HL-60 (cell line): ENCODE measurements at places on chromosomes 1 and 21.

- peak; percentile 58 for DNase-seq
Observed at GRCh38 chr1:160376525-160377131, 9.8 kb downstream of the NHLH1 start.

DNA sequence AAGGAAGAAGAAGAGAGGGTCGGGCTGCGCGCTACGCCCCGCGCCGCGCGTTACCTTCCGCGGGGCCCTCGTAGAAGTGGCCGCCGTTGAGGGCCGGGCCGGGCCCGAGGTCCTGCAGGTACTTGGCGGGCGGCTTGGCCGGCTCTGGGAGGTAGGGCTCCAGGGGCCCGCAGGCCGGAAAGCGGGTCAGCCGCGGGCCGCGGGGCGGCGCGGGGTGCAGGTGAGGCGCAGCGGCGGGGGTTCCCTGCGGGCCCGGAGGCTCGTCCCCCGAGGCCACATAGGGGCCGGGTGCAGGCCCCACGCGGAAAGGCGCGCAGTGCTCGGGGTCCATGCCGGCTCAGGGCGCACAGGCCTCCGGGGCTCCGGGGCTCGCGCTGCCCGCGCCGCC lies 196 bp downstream of the ALX3 start:
- DNase-seq, result no peak

GRCh38 chr21:21183092-21183491 lies 184.9 kb downstream of the NCAM2 start:
- no peak for DNase-seq

- DNase-seq, result no peak
Observed at GRCh38 chr1:38581396-38581795, 278.2 kb downstream of the RRAGC start.

DNA sequence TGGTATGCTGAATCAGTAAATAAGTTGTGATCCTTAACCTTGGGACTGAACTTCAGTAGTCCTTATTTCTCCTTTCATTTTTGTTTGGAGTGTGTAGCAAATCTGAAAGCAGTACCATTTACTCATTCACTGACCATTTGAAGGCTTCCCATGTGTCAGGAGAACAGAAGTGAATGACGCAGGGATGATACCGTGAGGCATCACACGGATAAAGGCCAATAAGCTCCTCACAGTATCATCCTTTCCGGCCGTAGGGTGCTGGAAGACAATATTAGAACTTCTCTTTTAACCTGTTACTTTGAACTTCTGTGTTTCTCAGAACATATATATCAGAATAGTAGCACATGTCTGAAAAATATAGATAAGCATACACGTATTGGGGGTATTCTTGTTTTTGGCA lies 21.3 kb downstream of the BACH1 start:
- DNase-seq, result no peak

- no peak for DNase-seq
Observed at GRCh38 chr1:227043755-227044154, 103.7 kb downstream of the COQ8A start.

DNA sequence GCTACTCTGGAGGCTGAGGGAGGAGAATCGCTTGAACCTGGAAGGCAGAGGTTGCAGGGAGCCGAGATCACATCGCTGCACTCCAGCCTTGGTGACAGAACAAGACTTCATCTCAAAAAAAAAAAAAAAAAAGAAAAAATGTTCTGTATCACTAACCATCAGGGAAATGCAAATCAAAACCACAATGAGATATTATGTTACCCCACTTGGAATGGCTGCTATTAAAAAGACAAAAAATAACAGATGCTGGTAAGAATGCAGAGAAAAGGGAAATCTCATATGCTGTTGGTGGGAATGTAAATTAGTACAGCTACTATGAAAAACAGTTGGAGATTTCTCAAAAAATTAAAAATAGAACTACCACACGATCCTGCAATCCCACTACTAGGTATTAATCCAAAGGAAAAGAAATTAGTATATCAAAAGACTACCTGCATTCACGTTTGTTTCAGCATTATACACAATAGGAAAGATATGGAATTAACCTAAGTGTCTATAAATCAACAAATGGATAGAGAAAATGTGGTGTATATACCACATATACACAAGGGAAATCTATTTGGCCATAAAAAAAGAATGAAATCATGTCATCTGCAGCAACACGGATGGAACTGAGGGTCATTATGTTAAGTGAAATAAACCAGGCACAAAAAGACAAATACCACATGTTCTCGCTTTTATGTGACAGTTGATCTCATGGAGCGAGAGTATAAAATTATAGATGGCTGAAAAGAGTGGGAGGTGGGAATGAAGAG lies 62.6 kb downstream of the ABL2 start:
- DNase-seq, result no peak

- DNase-seq, result peak; percentile 42
Observed at GRCh38 chr21:46325073-46325912, 1.3 kb downstream of the PCNT start.

DNA sequence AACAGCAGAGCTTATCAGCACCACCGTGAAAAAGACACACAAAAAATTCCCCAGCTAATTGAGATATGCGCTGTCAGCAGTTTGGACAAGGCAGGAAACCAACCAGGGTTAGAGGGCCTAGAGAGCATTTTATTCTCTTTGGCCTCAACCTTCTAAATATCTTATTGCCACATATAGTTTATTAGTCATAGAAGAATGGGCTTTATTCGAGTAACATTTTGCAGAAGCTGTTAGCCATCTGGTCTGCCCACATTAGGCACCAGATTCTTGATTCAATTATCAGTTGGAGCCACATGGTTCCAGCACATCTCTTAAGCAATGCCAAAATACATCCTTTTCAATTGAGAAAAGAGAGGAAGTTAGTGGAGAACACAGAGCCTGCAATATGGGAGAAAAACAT lies 109.9 kb upstream of the CXADR start:
- DNase-seq, result no peak

DNA sequence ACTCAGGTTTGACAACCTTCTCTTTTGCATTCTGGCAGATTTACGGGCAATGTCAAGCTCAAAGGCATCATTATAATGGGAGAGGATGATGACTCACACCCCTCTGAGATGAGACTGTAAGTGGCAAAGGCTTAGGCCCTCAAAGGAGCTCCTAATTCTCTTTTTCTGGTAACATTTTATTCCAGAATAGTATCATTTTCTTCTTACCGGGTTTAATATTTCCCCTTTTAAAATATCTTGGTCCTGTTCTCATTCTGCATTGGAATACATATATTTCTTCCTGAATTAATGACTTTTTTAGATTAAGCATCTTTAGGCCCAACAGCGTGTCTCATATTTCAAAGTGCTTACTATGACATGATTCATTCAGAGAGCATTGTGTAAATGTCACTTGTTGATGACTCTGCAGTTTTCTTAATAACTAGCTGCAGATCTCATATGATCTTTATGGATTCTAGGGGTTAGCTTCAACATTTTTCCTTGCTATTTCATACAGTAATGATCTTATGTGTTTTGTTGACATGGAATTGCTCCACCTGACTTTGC lies 1.7 kb downstream of the PITHD1 start:
- no peak for DNase-seq

- DNase-seq, result no peak
Observed at GRCh38 chr1:57770772-57771171, 346.9 kb upstream of the DAB1 start.

DNA sequence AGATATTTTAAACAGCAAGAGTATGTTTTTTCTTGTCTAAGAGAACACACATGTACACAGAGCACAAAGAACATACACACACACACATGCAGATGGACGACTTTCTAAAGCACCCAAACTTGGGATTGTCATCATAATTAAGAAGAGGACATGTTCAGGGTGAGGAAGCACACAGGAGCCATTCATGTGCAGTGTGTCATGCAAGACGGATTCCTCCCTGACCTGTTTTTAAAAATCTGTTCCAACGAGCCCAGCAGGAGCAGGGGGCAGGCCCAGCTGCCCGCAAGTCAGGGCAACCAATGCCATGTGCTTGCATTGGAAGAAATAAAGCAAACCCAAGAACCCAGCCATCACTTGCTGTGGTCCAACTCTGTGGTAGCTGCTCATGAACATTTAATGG lies 167.3 kb upstream of the ZNF644 start:
- no peak for DNase-seq

DNA sequence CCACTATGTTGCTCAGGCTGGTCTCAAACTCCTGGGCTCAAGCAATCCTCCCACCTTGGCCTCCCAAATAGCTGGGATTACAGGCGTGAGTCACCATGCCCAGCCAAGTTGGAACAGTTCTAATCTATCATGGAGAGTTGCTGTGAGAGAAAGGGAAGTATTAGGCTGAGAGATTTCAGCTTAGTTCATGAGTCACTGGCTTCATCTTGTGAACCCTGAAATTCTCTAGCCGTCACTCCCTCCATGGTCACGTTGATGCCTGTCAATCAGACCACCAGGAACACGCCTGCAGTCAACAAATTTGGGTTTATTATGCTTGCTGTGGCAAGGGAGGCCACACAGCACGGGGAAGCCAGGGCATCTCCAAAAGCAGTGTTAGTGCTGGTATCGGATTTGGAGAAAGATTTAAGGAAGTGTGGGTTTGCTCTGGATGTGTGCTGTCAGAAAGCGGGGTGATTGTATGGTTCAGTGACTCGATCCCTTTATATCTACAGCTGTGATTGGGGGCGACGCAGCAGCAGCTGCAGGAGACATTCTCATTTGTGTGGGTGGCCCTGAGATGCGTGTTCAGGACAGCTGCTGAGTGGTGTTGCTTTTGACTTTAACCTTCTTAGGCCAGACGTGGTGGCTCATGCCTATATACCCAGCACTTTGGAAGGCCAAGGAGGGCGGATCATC lies 18.7 kb downstream of the UQCRHL start:
- DNase-seq, result no peak

GRCh38 chr21:44497703-44498126 lies 42.3 kb downstream of the KRTAP10-1 start:
- no peak for DNase-seq

GRCh38 chr1:182644886-182645285 lies 39.5 kb downstream of the RGS8 start:
- DNase-seq, result no peak

- DNase-seq, result no peak
Observed at GRCh38 chr21:26852423-26852822, 7.2 kb upstream of the ADAMTS1 start.

DNA sequence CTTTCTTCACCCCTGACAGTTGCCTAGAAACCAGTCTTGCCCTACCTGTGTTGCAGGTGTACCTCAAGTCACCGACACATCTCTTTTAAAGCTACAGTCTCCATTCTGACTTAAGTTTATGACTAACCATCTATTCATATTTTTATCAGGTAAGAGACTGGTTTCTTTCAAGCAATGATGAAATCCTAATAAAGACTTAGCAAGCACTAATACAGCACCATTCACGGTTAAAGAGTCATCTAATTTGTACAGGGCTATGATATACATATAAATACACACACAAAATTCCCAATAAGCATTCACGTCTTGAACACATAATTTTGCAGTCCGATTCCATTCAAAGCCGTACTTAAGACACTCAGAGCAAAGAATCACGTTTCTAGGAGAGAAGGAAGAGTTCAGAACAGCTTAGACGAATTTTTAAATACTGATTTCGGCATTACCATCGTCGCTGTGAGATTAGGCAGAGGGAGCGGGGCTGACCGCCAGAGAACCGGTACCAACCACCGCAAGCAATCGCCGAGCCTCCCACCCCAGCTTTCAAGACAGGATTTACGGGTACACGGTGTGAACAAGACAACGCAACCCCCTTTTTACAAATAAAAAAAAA lies 943 bp downstream of the ERRFI1 start:
- DNase-seq, result no peak

- peak; percentile 3 for DNase-seq
Observed at GRCh38 chr1:158112994-158113758, 67.5 kb upstream of the CD1D start.

GRCh38 chr1:87940421-87940820 lies 611.7 kb downstream of the LMO4 start:
- no peak for DNase-seq

DNA sequence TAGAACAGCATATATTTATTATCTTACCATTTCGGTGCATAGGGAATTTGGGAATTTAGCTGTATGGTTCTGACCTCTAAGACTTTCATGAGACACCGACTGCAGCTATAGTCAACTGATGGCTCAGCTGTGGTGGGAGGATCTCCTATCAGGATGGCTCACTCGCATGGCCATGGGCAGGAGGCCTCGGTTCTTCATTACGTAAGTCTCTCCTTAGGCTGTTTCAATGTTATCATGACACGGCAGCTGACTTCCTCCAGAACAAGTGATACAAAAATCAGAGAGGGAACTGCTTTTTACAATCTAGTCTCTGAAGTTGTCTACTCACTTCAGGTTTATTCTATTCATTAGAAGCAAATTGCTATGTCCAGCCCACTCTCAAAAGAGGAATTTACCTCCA lies 13.3 kb upstream of the CAPN8 start:
- peak; percentile 42 for DNase-seq

- no peak for DNase-seq
Observed at GRCh38 chr1:221264848-221265247, 385.6 kb downstream of the HLX start.

DNA sequence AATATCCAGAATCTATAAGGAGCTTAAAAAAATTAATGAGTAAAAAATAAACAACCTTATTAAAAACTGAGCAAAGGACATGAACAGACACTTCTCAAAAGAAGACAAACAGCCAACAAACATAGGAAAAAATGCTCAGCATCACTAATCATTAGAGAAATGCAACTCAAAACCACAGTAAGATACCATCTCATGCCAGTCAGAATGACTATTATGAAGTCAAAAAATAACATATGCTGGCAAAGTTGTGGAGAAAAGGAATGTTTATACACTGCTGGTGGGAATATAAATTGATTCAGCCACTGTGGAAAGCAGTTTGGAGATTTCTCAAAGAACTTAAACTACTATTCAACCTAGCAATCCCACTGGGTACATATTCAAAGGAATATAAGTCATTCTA lies 25.3 kb downstream of the PIGK start:
- DNase-seq, result no peak

- DNase-seq, result no peak
Observed at GRCh38 chr1:148263906-148264255, 111.8 kb upstream of the NBPF11 start.
